ENCODE measurements at places on chromosomes 1 and 21.

DNA sequence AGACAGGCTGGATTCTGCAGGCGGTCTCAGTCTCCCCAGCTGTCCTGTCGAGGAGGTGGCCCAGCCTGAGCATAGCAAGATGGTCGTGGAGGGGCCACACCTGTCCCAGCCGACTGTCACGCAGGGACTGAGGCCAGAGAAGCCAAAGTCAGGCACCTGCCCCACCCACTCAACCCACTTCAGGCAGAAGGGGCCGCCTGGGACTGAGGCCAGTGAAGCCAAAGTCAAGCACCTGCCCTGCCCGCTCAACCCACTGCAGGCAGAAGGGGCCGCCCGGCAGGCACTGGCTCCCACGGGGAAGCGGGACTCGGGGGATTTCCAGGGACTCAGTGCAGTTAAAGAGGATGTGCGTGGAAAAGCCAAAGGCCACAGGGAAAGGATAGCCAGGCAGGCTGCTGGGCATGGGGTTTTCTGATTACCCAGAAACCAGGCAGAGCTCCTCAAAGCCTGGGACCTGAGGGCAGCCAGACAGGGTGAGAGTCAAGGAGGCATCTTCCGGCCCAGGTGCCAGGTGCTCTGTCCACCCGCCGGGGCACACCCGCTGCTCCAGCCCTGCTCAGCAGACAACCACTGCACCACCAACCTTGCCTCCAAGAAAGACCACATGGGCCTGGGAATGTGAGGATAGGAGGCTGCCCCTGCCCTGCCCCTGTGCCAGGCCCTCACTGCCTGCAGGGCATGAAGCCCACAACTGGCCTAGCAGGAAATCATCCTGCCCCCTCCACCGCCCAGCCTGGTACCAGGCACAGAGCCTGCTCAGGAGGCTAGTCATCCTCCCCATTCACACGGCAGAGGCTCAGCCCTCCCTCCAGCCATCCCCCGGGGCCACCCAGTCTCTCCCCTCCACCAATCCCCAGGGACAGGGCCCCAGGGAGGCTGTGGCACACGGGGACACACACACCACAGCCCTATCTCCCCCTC is 41.0 kb downstream of the MEGF6 start:
- no peak for DNase-seq

GRCh38 chr1:212261361-212261929 is 23.8 kb upstream of the PPP2R5A start:
- no peak for DNase-seq

- no peak for DNase-seq
Measured at GRCh38 chr1:76463849-76464248, 389.3 kb downstream of the ST6GALNAC3 start.

- DNase-seq = no peak
Measured at GRCh38 chr1:20095564-20096434, 23.5 kb downstream of the PLA2G2D start.

DNA sequence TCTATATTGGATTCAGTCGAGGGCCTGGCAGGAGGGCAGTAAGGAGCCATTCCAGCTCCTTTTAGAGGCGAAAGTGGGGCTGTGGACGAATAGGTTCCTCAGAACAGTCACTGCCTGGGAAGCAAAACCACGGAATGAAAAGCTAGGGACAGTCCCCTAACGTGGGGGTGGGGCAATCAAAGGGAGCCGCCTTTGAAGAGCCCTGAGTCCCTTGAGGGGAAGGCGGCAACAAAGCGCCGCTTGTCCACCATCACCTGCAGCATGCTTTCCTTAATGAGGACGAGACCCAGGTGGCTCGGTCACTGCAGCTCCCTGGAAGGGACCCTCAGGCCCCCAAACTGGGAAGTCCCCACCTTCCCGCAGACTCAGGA is 184.7 kb downstream of the ETS2 start:
- no peak for DNase-seq

DNA sequence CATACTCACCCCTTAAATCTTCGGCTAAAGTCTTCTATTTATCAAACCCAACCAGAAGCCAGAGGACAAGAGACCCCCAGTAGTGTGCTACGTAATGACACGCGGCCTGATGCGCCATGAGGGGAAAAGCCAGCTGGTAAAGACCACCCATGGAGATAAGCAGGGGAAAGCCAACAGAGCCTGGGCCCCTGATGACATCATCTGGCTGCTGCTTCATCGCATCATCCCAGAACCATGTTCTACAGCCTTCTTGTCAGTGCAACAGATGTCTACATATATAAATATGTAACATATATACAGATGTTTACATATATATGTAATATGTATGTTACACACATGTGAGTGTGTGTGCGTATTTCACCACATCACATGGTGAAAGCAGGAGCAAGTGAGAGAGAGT is 81.7 kb upstream of the VANGL1 start:
- no peak for DNase-seq

DNA sequence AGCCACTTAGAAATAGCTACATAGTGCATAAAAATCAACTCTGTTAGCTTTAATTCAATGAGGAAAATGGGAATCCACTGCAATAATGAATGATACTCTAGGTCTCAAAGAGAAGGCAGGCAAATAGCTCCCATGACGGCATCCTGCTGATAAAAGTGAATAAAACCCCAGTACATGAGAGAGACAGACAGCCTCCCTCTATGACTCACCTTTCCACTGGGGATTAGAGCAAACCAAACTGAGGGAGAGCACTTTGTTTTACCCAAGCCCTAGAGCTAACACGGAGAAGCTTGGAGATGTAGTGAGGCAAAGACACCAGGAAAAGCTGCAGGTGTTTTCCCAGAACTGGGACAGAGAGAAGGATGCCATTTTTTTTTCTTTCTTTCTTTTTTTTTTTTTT is 621.9 kb downstream of the LRRIQ3 start:
- DNase-seq = no peak

DNA sequence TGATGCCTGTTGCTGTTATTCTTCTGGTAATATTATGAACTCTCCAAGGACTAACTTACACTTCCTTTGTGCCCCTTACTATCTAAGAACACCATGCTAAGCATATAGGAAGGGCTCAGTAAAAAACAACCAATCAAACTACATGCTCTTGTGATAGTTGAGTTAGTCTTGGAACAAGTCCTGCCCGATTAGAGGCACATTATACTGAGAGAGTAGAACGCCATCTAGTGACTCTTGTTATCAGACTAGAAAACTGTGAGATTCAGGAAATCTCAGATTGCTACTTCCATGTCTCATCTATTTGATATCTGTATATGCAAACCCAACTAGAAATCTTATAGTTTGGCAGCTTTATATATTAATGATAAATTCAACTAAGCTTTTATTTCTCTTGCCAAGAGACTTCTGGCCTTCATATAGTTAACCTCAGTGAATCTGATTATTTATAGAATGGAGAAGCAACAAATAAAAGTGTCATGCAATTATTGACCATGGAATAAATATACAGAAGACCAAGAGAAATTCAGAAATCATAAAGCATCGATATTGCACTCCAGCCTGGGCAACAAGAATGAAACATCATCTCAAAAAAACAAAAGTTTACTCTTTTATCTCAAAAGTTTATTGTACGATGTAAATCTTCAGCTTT is 7.8 kb upstream of the SRRM1 start:
- DNase-seq = peak; percentile 13

DNA sequence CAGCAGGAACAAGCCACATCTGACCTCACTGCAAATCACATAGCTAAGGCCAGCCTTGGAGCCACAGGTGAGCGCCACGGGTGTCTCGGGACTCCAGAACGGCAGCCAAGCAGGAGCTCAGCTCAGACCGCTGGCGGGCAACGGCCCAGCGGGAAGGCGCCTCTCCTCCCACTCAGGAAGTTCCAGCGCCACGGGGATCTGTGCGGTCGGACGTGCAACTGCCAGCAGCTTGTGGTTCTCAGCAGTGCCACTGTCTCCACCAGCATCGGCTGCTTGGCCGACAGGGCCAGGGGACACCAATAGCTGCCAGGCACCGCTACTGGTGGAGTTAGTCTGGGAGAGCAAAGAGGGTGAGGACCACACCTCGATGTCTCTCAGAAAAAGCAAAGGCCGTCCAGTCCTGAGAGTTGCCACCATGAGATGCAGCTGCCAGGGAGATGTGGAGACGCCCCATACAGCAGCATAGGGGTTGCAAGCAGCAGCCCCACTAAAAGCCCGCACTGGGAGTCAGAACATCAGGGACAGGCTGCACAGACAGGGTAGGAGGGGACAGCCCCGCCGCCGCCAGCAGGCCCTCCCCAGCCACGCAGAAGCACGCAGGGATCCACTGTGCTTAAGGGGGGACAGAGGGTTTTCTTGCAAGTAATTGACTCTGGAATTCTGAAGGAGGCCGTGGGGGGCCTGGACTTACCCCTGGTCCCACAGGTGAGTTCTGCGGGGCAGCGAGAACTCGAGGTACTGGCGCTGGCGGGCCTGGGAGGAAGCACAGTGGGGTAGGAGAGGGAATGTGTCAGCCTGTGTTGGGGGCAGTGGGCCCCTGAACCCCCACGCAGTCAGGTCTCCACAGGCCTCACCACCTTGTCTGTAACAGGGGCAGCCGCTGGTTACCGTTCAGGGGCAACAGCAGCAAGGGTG is 83.5 kb downstream of the NPHP4 start:
- DNase-seq = no peak

- DNase-seq = no peak
Measured at GRCh38 chr1:15916417-15916816, 59.5 kb downstream of the ZBTB17 start.

- peak; percentile 78 for DNase-seq
Measured at GRCh38 chr1:29235955-29236711, at the start of gene PTPRU. TSS of gene PTPRU (plus strand) at chr1:29236522. CDS start at chr1:29236645, 123 bp downstream.

GRCh38 chr1:57122031-57122430 is 156.2 kb upstream of the C8B start:
- DNase-seq = no peak

- no peak for DNase-seq
Measured at GRCh38 chr1:204556458-204557052, 40.3 kb downstream of the MDM4 start.

Data from H54 (cell line).